ENCODE measurements at places on chromosomes 7 and 10.
A peak's percentile ranks its signal among the peaks of the same experiment; 100 is the strongest.

- no peak for DNase-seq
Measured at GRCh38 chr10:78868456-78868855, 200.3 kb upstream of the ZMIZ1 start.

DNA sequence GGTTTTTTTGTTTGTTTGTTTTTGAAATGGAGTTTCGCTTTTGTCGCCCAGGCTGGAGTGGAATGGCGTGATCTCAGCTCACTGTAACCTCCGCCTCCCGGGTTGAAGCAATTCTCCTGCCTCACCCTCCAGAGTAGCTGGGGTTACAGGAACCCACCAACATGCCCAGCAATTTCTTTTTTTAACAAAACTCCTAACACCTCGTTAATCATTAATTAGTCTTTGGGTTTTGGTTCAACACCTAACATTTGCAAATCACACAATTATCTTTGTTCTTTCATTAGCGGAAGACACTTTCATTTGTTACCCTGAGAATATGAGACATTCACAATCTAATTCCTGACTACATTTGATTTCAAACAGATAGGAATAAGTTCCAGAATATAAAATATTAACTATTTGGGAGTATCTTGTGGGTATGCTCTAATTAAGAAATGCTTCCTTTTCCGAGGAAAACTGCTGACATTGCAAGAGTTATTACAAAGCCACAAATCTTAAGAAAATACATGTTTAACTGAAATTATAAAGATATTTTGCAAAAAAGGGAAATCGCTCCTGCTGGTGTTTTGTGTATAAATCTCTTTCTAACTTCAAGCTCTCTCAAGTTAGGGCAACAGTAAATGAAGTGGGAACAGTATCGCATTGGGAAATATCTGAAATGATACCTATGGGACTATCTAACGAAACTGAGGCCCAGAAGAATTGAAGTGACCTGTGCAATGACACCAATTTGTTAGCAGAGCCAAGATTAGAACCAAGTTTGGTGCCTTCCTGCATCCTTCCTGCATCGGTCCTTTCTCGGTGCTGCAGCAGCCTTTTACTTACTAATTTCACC, 1.2 kb upstream of the LSM8 start:
- DNase-seq = no peak

DNA sequence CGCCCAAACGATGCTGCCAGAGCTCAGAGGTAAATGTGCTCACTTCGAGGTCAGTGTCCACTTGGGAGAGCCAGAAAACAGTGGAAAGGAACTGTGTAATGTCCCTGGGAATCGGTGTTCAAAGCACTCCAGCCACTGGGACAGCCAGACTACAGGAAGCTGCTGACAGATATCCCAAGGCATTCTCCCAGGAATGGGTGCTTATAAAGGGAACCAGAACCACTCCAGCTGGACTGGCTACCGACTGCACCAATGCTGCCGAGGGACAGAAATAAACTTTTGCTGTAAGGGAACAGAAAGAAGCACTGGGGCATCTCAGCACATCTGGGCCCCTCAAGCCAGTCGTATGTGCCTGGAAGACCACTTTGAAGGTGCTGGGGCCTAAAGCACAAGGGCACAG, 76.7 kb downstream of the ATXN7L1 start:
- DNase-seq = no peak

- no peak for DNase-seq
Measured at GRCh38 chr10:15751046-15751445, 31.3 kb upstream of the ITGA8 start.

- DNase-seq = peak; percentile 11
Measured at GRCh38 chr10:25082276-25083204, 66.1 kb downstream of the THNSL1 start.

GRCh38 chr7:102469972-102470825, 5.4 kb downstream of the LRWD1 start:
- DNase-seq = no peak

GRCh38 chr7:116423499-116423898, 76.0 kb upstream of the CAV2 start:
- no peak for DNase-seq

GRCh38 chr10:22805304-22805703, 90.9 kb upstream of the PIP4K2A start:
- DNase-seq = peak; percentile 82

DNA sequence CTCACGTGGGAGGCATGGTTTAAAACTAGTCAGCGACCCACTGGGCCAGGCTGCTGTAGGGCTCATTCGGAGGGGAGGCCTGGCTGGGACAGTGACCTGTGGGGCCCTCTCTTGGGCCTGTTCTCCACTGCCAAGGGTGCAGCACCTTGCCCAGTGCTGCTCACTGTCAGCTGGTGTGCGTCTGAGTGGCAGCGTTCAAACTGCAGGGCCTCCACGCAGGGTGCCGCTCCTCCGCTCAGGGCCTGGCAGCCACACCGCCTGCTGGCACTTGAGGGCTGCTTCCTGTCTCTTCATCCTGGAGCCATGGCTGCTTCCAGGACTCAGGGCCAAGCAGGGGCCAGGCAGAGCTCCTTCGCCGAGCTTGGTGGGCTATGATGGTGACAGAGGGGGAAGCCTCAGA, 18.3 kb downstream of the ADAMTS14 start:
- DNase-seq = peak; percentile 62

- DNase-seq = no peak
Measured at GRCh38 chr10:32376771-32377170, 29.8 kb upstream of the EPC1 start.

DNA sequence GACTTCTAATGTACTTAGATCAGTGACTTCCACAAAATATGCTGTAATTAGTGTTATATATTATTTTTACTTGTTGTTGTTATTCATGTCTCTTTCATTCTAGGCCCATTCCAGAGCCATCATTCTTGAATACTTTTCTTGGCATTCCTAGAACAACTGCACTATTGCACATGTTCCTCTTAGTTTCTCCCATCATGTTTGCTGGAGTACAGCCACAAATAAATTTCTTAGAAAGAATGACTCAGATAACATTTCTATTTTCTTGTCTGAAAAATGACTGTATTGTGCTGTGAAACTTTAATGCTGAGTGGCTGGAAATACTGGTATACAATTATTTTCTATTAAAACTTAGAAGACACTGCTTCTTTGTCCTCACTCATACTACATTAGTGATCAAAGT, 651.0 kb upstream of the STEAP1 start:
- no peak for DNase-seq

DNA sequence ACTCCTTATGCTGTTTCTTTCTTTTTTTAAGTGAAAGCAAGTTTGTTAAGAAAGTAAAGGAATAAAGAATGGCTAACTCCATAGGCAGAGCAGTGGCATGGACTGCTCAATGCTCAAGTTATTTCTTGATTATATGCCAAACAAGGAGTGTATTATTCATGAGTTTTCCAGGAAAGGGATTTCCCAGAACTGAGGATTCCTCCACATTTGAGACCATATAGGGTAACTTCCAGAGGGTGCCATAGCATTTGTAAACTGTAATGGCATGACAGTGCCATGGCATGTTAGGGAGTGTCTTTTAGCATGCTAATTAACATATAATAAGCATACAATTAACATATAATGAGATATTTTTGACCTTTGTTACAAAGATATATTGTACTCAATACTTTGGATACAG, 1034.5 kb upstream of the PHF14 start:
- DNase-seq = no peak

GRCh38 chr7:47492716-47493325, 89.1 kb downstream of the TNS3 start:
- peak; percentile 90 for DNase-seq

DNA sequence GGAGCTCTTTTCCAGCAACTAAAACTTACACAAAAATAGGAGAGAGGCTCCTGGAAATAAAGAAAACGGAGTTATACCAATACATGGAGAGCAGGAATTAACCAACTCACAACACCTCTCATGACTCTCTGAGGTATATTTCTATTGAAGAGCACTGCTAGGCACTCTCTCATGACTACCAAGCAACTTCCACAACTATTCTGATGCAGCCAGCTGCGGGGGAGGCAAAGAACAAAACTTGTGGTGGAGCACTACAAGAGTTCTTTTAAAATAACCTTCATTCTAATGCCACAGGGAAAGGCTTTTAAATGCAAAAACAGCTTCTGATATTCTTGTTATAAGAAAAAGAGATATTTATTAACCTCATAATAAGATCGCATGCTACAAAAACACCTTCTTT, 140.7 kb downstream of the SLC25A13 start:
- DNase-seq = no peak

Measured in NCI-H345 (cell line).